ENCODE measurements at places on chromosomes 1 and 21.

DNA sequence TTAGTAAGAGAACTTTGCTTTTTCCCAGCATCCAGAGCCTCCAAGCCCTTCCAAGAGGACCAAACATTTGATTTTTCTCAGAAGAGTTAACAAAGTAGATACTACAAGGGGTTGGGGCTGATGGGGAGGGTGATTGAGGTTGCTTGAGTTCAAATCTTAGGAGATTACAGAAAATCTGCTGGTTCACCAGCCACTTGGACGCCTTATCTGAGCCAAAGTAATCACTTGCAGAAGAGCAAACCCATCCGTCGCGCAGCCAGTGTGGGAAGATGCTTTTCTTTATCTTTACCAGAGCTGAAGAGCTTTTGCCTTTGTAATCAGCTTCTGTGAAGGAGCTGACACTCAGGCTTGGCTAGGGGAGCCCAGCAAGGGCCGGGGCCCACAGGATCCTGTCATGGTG lies 91.9 kb upstream of the CTTNBP2NL start:
- DNase-seq: no peak

GRCh38 chr1:74995821-74996220 lies 138.4 kb upstream of the LHX8 start:
- DNase-seq: no peak

DNA sequence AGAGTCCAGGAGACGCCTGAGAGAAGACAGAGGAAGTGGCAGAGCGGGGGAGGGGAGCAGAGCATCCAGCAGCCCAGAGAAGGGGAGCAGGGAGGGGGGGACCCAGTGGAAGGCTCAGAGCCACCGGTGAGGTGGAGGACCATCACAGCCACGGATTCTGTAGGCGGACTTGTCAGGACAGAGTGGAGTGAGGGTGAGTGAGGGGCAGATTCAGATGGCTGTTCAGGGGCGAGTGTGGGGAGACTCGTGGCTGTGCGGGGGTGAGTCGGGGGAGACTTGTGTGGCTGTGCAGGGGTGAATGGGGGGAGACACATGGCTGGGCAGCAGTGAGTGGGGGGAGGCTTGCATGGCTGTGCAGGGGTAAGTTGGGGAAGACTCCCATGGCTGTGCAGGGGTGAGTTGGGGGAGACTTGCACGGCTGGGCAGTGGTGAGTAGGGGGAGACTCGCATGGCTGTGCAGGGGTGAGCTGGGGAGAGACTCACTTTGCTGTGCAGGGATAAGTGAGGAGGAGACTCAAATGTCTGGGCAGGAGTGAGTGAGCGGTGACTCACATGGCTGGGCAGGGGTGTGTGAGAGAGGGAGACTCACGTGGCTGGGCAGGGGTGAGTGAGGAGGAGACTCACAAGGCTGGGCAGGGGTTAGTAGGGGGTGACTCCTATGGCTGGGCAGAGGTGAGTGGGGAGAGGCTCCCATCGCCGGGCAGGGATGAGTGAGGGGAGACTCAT lies 56.8 kb upstream of the ABCG1 start:
- DNase-seq: no peak

DNA sequence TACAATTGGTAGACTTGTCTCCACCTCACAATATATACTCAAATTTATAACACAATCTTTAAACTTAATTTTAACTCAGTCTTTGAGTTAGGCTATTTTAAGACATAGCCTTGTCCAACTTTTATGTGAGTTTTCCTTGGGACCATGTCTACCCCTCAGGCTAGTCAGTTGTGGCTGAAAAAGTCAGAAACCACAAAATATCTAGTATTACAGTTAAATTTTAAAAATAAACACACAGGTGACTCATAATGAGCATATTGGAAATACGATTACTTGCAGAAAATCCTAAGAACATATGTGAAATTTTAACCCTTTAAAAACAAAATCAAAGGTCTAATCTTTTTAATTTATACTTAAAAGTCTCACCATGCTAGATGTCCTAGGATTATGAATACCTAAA lies 4.8 kb upstream of the ASB17 start:
- DNase-seq: no peak

GRCh38 chr1:40092706-40093639 lies 4.1 kb downstream of the PPT1 start:
- DNase-seq: no peak

DNA sequence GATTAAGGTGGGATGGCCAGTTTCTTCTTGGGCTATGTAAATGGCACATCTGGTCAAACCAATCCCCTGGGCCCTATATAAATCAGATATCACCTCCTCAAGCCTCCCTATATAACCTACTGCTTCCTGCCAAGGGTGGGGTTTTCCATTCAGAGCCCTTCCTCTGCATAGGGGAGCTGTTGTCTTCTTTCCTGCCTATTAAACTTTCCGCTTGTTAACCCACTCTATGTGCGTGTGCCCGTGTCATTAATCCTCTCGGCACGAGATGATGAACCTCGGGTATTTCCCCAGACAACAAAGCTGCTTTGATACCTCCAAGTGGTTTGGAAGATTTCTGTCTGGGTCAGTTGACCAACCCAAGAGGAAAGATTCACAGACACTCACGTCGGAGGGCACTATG lies 19.3 kb upstream of the SERTAD4 start:
- DNase-seq: no peak

- no peak for DNase-seq
Observed at GRCh38 chr1:185661971-185662370, 72.2 kb upstream of the HMCN1 start.

GRCh38 chr1:226487921-226488320 lies 60.6 kb upstream of the STUM start:
- no peak for DNase-seq

- DNase-seq: no peak
Observed at GRCh38 chr1:231853588-231854207, 227.1 kb downstream of the DISC1 start.

DNA sequence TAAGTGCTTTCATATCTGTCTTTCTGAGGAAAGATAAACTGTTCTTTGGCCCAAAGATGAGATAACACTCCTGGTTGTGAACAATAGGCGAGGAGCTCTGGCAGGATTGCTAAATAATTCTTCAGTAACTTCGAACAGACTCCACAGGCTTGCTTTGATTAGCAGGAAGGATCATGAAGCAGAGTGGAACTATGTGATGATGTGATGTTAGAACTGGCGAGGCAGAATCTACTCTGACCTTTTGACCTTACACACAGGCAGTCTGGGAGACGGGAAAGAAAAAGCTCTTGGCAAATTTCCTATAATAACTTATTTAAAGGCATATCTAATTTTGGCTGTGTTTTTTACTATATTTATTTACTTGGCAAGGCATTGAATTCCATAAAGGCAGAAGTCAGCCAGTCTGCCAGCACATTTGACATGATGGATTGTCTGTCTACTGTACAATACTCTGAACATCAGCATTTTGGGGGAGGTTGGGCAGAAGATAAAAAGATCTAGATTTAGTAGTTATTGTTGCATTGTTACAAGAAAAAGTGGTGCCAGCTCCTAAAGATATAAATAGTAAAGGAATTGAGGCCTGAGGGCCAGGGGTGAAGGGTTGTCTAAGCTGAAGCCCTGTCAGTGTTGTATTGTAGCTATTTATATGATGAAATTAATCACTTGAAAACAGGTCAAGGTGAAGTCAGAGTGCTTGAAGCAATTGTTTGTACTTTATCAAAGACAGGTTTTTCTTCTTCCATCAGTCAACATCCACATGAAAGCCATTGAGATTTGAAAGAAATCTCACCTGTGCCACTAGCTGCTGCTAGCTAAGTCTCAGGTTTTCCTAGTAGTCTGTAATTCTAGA lies 708.8 kb downstream of the LTN1 start:
- no peak for DNase-seq

- DNase-seq: no peak
Observed at GRCh38 chr1:19682257-19682656, 17.6 kb downstream of the HTR6 start.

DNA sequence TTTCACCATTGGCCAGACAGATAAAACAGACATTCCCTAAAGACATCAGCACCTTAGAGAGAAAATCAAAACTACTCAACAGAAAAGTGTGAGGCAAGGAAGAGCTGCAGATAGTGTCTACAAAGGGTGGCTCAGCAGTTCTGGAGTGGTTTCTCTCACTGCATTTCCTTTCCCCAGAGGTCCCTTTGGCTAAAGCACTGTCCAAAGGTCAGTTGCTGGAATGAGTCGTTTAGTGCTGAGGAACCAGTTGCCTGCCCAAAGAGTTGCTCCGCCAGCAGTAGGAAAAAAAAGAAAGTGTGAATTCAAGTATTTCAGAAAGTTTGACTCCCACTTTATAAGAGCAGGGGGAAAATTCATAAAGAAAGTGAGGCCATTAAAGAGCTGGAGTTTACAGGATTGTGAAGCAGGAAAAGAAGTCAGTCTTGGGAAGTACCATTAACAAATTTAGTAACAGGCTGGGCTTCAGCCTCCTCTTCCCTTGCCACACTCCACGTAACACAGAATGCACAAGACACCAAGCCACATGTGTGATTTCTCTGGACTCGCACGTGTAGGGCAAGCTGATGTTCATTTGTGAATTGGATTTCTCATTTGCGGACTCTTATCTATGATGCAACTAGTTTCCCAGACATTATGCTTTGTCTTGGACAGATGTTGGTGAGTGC lies 122.2 kb downstream of the RUNX1 start:
- DNase-seq: no peak

DNA sequence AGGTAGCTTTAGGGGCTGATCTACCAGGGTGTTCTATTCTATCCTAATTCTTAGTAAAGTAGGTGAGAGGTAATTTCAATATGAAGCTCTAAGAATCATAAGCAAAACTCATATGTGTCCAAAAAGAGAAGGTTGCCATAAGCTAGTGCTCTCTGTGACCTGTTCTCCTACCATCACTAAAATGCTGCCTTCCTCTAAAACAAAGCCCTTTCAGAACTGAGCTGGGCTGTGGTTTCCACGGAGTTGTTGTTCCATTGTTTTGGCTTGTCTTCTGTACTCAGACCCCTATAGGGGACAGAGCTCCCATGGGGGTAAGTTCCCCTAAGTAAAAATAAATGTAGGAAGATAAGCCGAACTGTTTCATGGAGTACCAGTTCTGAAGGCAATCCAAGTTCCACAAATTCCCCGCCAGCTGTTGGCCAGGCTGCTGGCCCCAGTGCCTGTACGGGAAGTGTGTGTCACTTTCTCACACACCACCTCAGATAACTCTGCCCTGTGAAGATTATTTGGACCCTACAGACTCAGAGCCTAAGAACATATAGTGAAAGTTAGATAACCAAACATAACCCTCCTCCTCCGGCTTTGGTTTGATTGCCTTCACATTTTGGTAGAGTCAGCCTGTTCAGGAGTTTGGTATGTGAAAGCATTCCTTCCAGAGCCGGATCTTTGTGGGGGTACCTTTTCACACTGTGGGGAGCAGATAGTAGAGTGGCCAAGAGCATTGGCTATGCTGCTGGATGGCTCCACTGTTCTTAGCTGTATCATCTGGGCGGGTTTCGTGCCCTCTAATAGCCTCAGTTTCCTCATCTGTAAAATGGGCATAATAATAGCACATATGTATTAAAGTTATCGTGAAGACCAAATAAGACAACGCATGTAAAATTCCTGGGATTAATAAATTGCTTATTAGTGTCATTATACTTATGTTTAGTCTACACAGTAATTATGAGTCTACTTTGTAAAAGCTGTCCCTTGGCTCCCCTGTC lies 10.8 kb downstream of the DPT start:
- no peak for DNase-seq

GRCh38 chr1:229068270-229068987 lies 202.5 kb upstream of the RAB4A start:
- DNase-seq: no peak

DNA sequence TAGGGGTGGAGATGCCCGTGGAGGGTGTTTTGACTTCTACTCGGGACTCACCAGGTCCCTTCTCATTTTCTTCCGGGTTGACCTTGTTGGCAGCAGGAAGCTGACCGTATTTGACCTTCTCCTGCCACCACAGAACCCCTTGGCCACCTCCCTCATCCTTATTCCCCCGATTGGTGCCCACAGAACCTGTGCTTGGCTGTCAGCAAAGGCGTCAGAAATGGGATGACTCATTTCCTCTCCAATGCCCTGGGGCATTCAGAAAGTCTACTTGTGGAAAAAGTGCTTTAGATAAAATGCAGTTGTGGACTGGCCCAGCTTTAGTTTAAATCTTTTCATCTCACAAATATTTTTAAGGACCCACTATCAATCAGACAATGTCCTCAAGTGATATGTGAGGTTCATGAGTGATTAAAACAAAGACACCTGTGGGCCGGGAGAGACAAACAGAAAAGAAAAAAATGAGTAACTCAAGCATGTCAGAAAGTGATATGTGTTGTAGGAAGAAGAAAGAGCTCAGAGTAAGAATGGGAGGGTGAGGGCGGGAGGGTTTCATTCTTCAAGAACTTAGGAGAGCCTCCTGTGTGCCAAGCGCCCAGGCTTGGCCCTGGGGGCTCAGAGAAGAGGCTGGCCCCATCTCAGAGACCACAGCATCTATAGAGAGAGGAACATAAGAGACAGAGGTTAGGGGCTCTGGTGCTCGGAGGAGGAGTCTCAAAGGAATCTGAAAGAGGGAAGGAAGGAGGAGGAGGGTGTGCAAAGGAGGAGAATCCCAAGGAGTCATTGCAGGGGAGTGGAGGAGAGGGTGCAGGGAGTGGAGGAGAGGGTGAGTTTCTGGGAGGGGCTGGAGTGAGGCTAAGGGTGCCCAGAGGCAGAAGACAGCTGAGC lies 221.6 kb upstream of the VAMP3 start:
- DNase-seq: no peak

DNA sequence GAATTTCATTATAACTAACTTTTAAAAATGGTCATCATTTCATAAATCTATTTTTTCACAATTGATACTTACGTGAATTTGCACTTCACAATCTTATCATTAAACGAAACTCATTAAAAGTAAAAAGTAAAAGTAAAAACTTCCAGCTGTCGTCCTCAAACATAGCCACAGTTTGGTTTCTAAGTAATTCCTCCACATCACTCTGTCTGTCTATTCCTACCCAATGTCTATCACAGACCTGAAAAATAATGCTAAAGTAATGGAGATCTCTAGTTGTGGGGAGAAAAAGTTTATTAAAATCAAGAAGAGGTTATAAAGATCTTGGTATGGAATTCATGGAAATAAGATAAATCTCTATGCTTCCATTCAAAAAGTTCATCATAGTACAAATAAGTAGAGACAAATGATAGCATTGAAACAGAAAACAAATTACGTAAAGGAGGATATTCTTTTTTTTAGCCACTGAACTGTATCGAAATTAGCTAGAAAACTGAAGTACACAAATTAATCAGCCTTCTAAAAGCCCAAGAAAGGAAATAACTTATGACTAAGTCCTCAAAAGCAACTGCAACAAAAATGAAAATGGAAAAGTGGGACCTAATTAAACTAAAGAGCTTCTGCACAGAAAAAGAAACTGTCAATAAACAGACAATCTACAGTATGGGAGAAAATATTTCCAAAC lies 148.6 kb downstream of the TIAM1 start:
- DNase-seq: no peak

GRCh38 chr1:241612533-241613477 lies 27.4 kb downstream of the CHML start:
- no peak for DNase-seq
